ENCODE measurements at places on chromosomes 6 and 20.
A peak's percentile ranks its signal among the peaks of the same experiment; 100 is the strongest.

GRCh38 chr6:82882363-82883023 is 183.1 kb downstream of the UBE3D start:
- DNase-seq: no peak

DNA sequence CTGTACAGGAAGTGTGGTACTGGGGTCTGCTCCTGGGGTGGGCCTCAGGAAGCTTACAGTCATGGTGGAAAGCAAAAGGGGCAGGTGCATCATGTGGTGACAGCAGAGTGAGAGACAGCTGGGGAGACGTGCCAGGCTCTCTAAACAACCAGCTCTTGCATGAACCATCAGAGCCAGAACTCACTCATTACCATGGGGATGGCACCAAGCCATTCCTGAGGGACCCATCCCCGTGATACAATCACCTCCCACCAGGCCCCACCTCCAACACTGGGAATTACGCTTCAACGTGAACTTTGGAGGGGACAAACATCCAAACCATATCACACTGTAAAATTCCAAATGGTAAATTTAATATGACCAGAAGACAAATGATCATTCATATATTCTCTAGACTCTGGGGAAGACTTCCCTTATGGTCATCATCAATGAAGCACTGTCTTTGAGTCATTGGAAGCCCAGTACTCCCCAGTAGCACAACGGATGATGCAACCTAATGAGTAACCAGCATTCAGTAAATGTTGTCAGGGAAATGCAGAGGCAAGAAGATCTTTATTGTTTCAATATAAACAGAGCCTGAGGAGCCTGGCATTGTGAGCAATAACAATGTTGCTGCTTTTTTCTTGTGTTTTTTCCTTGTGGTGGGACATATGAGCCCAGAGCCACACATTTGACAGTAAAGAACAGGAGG is 48.2 kb upstream of the RALY start:
- DNase-seq: no peak

GRCh38 chr20:2612073-2612472 is 40.4 kb upstream of the NOP56 start:
- no peak for DNase-seq

- no peak for DNase-seq
Measured at GRCh38 chr20:24379484-24379927, 89.9 kb upstream of the SYNDIG1 start.

- peak; percentile 86 for DNase-seq
Measured at GRCh38 chr6:42451333-42452170, at the start of gene TRERF1. Gene TRERF1 (minus strand): TSS chr6:42451926. CDS start chr6:42269590, 182,336 bp downstream.

GRCh38 chr20:29740951-29741593 is 1516.4 kb upstream of the DEFB115 start:
- DNase-seq: no peak

DNA sequence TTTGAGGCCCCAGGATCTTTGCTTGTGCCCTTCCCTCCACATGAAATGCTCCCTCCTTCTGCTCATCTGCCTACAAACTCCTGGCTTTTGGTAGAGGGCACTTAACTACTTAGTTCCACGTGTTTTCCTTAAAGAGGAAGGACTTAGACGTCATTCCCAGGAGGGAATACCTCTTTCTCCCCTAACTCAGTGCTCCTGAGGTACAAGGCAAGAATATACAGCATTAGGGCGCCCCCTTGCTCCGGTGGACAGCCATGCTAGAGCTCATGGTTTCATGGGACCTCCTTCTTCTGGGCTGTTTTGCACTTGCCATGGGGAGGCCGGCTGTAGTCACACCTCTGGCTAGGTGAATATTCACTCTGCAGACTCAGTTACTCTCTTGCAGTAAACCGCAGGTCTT is 93.8 kb upstream of the LY86 start:
- no peak for DNase-seq

DNA sequence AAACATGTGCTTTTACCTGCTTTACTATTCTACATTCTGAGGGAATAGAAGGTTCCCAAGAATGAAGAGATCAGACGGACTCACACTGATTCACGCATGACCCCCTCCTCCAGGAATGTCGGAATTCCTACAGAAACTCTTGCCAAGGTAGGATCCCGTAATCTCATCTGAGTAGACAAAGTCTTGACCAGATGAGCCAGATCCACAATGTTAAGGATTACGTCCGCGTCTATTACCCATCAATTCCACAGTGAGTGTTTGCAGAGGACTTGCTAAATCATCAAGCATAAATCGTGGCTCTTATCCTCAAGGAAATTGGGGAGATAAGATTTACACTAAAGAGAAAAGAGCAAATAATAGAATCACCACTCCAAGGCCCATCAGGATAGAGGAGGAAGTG is 245.9 kb upstream of the FOXQ1 start:
- DNase-seq: no peak

DNA sequence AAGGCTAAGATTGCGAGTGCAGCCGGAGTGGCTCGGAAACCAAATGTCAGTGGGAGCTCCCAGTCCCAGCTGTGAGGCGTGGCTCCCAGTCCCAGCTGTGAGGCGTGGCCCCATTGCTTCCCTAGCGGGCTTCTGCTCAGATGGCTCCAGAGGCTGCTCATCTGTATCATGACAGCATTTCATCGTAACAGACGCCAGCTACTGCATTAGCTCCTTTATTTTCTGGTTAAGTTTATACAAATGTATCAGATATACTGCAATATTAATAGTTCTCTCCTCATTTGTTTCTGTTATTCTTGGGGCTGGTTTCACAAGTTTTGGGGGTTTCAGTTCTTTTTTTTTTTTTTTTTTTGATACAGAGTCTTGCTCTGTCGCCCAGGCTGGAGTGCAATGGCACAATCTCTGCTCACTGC is 34.7 kb upstream of the TBXT start:
- DNase-seq: no peak

DNA sequence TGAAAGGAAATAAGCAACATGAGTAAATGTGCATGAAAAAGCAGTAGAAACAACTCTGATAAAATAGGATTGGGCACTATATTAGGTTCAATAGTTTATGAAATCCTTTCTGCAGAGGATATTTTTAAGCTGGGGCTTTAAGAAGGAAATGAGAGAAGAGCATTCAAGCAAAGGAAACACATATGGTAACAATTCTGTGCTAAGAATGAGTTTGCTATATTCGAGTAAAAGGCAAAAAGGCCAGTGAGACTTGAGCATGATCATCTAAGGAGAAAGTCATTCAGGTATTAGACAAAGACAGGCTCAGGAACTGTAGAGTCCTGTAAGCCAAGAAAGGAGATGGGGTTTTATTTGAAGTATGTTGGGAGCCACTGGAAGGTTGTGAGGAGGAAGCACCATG is 387.1 kb upstream of the FLRT3 start:
- DNase-seq: no peak

DNA sequence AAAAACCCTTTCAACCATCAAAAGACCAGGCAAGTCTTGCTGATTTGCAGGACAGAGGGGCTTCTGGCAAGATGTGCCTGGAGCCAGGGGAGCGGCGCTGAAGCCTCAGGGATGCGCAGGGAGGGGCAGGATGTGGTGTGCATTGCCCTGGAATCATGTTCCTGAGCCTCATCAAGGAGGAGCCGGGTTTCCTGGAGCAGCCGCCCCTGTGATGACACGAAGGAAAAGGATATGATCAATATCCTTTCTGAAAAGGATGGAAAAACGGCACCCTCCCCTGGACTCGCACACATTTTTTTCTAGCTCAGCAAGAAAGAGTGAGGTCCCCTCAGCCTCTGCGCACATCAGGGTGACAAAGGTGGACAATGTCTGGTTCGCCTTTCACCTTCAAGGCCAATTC is 173.1 kb upstream of the SSTR4 start:
- no peak for DNase-seq

GRCh38 chr20:6746901-6747609 is 20.4 kb upstream of the BMP2 start:
- no peak for DNase-seq

GRCh38 chr20:3194617-3195280 is 9.7 kb downstream of the DDRGK1 start:
- DNase-seq: peak; percentile 46

GRCh38 chr6:20200761-20201630 is 11.3 kb downstream of the MBOAT1 start:
- no peak for DNase-seq

DNA sequence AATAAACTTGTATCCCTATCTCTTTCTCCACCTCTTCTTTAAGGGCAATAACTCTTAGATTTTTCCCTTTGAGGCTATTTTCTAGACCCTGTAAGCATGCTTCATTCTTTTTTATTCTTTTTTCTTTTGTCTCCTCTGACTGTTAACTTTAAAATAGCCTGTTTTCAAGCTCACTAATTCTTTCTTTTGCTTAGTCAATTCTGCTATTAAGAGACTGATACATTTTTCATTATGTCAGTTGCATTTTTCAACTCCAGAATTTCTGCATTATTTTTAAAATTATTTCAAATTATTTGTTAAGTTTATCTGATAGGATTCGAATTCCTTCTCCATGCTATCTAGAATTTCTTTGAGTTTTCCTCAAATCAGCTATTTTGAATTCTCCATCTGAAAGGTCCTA is 84.0 kb downstream of the CFAP61 start:
- no peak for DNase-seq

GRCh38 chr6:20893412-20893811 is 359.2 kb downstream of the CDKAL1 start:
- no peak for DNase-seq

GRCh38 chr6:3068329-3069214 is at the start of gene RIPK1:
Gene RIPK1 (plus strand): TSS chr6:3068494. CDS start chr6:3076824, 8,330 bp downstream.
- peak; percentile 52 for DNase-seq

- DNase-seq: peak; percentile 68
Measured at GRCh38 chr20:32019156-32019510, 8.9 kb downstream of the CCM2L start.

- peak; percentile 52 for DNase-seq
Measured at GRCh38 chr20:23111307-23111943, 25.3 kb upstream of the CD93 start.

- no peak for DNase-seq
Measured at GRCh38 chr6:4017834-4018170, 61.1 kb downstream of the FAM217A start.

DNA sequence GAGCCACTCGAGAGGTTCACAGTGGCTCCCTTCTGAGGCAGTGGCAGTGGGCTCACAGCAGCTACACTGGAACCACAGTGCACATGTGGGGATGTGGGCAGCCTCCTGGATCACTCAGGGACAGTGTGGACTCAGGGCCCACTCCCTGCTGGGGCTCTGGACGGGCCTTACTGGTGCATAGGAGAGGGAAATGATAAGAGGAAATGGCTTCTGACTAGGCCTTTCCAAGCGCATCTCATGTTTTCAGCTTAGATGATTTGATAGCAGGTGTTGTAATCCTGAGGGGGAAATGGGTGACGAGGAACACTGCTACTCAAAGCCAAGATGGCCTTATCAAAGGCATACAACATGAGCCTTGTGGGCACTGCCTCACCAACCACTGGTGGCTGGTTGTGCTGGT is 44.0 kb downstream of the PANK2 start:
- DNase-seq: no peak

- DNase-seq: no peak
Measured at GRCh38 chr6:98644063-98644462, 190.3 kb upstream of the POU3F2 start.
